ENCODE measurements at places on chromosomes 12 and 14.

- DNase-seq: no peak
These were observed 69.6 kb upstream of the KRAS start for GRCh38 chr12:25320123-25321006.

GRCh38 chr14:23579739-23580138 is 1.1 kb upstream of the JPH4 start:
- DNase-seq: no peak

GRCh38 chr12:81668475-81668874 is 90.7 kb downstream of the PPFIA2 start:
- DNase-seq: no peak

GRCh38 chr14:95701846-95702221 is 12.1 kb downstream of the TCL1A start:
- DNase-seq: no peak

- no peak for DNase-seq
These were observed 59.6 kb upstream of the NCOR2 start for GRCh38 chr12:124626971-124627411.

- DNase-seq: no peak
These were observed 9.6 kb upstream of the TMEM30B start for GRCh38 chr14:61290701-61291100.

DNA sequence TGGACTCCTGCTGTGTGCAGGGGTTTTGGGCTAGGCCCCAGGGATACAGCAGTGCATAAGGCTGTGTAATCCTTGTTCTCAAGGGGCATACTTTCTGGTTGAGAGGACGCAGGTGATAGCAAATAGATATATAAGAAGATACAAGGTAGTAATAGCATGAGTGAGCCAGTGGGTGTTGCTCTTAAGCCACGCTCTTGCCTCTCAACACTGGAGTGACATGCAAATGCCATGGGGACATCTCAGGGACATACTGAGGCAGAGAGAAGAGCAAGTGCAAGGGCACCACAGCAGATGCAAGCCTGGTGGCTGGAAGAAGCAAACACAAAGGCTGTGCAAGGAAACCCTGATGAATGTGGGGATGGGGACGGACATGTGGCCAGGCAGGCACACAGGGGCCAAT is 223.3 kb downstream of the CHST11 start:
- no peak for DNase-seq

DNA sequence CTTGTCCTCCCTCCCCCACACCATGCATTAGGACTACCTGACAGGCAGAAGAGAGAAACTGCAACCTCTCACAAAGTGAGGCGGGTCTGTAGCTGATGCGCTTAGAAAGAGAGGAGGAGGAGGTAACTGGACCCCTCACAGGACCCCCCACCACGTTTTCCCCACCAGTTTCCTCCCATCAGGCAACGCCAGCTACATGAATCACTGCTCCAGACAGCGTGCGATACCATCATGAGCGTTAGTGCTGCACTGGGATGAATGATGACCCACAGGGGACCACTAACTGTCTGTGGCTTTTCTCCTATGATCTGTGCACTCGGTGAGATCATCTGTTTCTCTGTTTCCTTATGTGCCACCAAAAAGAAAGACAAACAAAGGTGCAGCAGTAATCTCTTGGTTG is 77.7 kb downstream of the KCNK10 start:
- DNase-seq: no peak

DNA sequence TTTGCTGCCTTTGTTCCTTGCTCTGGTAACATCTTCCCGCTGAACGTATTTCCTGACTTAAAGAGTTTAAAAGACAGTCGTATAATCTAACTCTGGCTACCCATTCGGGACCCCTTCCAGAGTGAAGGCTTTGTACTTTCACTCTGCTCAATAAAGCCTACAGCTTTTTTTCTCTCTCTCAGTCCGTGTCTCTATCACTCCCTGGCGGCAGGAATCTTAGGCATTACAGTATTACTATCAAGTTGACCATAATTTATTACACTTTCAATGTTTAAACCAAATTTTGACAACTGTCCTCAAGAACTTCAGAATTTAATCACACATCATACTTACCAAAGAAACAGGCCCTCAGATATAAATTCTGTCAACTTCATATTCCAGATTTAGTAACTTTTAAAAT is 967.9 kb downstream of the FSCB start:
- no peak for DNase-seq

DNA sequence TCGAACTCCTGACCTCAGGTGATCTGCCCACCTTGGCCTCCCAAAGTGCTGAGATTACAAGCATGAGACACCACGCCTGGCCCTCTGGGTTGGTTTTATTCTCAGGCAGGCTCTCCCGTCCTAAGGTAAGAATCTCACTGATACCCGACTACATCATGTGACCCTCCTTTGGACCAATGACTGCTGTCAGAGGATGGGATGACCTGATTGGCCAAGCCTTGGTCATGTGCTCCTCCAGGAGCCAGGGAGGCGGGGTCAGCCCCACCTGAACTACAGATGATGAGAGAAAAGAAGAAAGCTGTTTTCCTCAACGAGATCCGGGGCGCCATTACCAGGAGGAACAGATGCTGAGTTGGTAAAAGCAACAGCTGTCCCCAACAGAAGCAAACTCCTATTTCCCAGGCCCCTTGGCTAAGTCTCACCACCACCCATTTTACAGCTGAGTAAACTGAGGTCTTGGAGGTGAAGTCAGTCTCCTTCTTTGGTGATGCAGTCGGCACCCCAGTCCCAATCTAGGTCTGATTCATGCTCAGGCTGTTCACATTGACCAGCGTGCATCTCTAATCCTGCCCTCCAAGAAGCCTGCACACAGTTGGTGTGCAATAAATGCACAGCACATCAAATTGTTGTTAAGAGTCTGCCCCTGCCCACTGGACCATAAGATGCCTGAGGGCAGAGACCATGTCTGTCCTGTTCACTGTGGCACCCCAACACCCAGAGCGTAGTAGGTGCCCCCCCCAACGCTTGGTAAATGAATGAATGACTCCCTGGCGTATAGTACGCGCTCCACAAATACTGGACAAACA is 118.8 kb downstream of the SCARB1 start:
- no peak for DNase-seq

DNA sequence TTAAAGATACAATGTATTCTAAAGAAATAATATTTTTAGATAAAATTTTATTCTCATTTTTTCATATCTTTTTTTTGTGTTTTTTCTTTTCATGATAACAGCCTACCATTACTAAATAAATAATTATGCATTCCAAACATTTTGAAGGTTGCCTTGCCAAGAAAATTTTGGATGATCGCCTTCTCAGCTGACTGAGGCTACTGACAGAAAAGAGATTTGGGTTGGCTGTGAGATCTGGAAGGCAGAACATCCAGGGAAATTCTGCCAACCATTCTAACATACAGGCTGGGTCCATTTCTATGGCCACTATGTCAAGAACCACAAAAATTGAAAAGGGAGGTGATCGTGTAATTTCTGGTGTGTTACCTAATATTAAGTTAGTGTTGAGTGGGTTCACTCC is 48.1 kb downstream of the GALNT8 start:
- no peak for DNase-seq

- no peak for DNase-seq
These were observed 146.8 kb upstream of the TMTC1 start for GRCh38 chr12:29930503-29930902.

- DNase-seq: peak; percentile 72
These were observed 31.4 kb downstream of the SSPN start for GRCh38 chr12:26226629-26227360.

DNA sequence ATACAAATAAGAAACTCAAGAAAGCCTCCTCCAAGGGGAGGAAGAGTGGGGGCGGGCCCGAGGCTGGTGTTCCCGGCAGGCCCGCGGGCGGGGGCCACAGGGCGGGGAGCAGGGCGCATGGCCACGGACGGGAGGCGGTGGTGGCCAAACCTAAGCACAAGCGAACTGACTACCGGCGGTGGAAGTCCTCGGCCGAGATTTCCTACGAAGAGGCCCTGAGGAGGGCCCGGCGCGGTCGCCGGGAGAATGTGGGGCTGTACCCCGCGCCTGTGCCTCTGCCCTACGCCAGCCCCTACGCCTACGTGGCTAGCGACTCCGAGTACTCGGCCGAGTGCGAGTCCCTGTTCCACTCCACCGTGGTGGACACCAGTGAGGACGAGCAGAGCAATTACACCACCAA is 8.7 kb downstream of the DACT1 start:
- no peak for DNase-seq

GRCh38 chr14:101451166-101451565 is 110.1 kb upstream of the DIO3 start:
- no peak for DNase-seq

- no peak for DNase-seq
These were observed 224.3 kb downstream of the NEDD1 start for GRCh38 chr12:97131220-97131981.

GRCh38 chr14:77053046-77053841 is 24.7 kb upstream of the IRF2BPL start:
- no peak for DNase-seq

DNA sequence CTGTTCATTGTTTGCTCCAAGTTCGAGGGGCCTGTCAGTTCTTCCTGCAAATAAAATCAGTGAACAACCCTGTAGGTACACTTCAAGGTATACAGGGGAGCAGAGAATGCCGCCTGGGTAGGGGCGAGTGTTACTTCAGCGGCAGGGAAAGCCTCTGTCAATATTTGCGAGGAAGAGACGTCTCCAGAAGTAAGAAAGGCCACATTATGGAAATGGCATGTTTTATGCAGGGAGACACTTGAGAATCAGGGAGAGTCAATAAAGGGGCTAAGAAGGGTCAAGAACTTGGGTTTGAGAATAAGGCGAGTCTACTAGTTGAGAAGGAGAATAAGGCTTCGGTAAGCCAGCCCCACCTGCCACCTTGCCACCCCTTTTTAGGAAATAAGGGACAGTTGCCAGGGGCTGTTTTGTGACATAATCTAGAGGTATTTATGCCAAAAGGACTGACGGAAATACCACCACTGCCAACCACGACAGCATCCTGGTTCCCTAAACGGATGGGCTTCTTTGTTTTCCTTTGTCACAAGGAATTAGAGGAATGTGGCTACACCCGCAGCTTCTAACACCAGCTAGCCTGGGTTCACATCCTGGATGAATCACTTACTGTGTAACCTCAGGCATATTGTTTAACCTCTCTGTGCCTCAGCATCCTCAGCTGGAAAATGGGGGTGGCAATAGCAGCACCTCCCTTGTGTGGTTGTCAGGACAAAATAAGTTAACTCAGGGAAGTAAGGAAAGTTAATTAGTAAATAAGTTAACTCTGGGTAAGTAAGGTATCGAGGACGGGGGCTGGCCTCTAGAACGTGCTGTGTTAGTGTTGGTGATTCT is 67.7 kb downstream of the EID3 start:
- DNase-seq: no peak

DNA sequence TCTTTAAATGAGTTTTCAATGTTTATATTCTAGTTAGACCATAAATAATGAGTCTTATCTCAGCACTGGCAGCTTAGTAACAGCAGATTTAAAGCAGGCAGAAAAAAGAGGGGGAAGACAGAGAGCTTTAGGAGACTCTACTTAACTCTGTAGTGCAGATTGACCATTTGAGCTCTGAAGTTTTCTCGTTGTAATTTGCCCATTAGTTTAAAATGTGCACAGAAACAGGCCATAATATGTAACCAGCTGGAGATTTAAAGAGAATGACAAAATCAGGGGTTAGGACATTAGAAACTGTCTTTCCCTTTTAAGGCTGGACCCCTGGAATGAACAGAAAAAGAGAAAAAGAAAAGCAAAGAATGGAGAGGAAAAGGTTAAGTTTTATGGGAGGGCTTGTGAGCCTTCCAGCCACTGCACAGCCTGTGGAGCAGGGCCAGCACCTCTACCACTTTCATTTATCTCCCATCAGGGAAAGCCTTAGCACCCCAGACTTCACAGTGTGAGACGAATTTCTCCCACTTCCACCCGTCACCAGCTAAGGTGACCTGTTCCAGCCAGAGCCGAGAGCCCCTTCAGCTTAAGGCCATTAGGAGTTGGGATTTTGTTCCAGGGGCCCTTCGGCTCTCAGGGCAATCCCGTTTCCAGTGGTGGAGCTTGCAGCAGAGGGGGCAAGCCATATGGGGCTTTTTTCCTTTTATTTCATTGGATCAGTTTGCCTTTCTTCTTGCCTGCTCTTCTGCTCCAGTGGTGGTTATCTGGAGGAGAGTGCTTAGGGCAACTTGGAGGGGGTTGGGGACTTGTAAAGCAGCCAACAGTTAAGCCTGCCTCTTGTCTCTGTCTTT is 8.0 kb downstream of the IL22 start:
- no peak for DNase-seq

- no peak for DNase-seq
These were observed 5.5 kb downstream of the PRKCH start for GRCh38 chr14:61326847-61327246.

DNA sequence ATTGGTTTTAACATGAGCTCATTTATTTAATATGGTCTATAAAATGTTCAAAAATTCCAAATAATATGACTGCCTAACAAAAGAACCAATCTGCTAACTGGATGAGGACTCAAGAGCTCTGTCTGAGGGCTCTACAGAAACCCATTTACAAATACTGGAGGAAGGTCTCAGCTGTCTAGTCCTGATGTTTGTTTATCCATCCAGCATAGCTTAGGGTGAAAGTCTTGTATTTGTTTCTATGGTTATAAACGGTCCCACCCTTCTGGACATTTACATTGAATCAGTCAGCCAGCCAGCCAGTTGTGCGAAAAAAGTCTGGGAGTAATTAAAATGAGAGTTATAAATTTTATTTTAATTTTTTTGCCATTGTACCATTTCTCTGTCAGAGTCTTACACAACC is 220.7 kb downstream of the BMP4 start:
- no peak for DNase-seq

DNA sequence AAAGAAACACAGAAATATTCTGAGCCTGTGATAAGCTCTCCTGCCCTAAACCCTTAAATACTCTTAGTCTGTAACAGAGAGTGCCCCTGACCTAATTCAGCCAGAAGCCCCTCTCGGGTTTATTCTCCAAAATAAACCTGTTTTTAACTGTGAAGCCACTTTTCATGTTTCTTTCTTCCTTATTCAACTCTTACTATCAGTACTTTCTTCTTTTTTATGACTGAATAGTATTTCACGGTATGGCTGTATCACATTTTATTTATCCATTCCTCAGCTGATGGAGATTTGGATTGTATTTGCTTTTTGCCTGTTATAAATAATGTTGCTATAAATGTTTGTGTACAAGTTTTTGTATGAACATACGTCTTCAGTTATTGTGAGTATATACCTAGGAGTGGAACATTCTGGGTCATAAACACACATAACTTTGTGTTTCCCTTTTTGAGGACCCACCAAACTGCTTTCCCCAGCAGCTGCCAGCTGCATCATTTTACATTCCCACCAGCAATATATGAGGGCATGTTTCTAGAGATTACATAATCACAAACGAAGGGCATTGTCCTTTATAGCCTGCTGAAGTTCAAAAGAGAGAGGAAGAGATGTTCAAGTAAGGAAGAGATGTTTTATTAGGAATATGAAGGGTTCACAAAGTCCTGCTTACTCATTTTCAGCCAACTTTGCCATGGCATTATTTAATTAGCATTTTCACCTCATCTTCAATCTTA is 199.4 kb upstream of the NUDT4 start:
- DNase-seq: no peak
